Stimulated activated CD8-positive, alpha-beta memory T cell treated with anti-CD3 and anti-CD28 coated beads, Interleukin-7, amount 100 ng/mL, for 48 hours (primary cell): ENCODE measurements at places on chromosomes 5 and 9.

GRCh38 chr5:138752341-138752950, 779 bp upstream of the CTNNA1 start:
- DNase-seq, result no peak

- no peak for DNase-seq
Measured at GRCh38 chr9:7212101-7212500, 454.3 kb downstream of the KDM4C start.

- no peak for DNase-seq
Measured at GRCh38 chr5:137122558-137122957, 376.6 kb downstream of the SPOCK1 start.

DNA sequence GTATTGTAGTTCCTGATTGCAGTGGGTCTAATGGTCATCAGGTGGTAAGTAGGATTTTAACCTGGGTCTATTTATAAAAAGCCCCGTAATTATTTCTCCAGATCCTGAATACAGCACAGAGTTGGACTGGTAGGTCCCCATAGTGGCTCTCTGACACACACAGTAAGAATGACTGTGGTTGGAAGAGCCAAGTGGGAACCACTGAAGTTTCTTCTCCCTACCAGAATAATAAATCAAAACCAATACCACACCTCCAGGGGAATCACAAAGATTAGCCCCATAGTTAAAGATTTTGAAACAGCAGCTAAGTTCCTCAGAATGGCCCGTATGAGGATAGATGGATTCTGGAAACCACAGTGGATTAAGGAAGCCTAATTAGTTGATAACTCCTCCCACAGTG, 68.4 kb upstream of the ZFR start:
- DNase-seq, result no peak

DNA sequence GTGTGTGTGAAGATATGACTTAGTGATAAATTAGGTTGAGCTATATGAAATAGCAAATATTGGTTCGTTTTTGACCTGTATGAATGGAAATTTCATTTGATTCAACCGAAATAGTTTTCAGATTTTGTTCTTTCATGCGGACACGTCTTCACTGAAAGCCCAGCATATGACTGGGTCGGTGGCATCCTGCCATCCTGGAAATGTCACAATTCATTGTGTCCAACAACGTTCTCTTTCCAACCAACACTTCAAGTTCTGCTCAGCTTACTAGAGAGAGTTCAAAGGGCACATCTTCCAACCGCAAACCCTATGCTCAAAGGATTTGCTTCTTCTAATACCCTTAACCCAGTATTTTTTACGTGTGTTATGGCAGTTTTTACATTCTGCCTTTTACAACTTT, 252.5 kb downstream of the NTRK2 start:
- no peak for DNase-seq

DNA sequence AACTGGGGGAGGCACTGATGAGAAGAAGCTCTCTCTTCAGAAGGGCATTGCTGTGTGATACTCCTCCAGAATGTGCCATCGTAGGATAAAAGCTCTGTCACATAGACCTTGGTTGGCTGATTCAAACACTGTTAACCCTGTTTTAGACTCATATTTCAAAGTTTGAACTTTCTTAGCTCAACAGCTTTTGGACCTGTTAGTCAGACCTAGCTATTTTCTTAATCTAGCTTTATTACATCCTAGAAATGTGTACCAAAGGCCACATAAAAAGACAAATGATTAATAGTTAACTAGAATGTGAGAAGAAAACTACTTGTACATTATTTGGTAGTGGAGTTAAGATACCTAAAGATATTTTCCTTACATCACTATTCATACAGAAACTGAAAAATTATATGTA, 4.3 kb downstream of the RHOBTB3 start:
- no peak for DNase-seq

DNA sequence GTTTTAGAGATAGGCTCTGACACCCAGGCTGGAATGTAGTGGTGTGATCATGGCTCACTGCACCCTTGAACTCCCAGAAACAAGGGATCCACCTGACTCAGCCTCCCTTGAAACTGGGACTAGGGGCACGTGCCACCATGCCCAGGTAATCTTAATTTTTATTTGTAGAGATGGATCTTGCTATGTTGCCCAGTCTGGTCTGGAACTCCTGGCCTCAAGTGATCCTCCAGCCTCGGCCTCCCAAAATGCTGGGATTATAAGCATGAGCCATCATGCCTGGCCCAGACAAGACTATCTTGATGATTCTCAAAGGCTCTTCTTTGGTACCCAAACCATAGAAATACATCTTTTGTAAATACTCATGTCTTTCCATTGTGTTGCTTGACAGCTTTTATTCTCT, 10.8 kb downstream of the OSMR start:
- DNase-seq, result no peak

- no peak for DNase-seq
Measured at GRCh38 chr9:97934321-97935115, 3.5 kb downstream of the HEMGN start.

DNA sequence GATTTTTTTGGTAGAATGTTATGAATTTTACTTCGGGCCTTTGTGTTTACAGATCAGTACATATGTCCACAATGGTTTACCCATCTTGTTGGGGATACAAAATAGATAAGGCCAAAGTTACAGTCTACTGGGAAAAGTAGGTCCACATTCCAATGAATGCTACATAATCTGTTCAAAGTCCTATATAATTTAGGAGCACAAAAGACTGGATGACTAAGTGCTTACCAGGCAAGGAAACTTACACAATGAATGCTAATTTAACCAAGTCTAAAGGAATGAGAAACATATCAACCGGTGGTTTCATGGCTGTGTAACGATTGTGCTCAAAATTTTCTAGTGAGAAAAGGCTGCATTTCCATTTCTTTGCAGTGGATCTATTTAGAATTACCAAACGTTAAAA, 97.4 kb upstream of the TRPM3 start:
- DNase-seq, result no peak

DNA sequence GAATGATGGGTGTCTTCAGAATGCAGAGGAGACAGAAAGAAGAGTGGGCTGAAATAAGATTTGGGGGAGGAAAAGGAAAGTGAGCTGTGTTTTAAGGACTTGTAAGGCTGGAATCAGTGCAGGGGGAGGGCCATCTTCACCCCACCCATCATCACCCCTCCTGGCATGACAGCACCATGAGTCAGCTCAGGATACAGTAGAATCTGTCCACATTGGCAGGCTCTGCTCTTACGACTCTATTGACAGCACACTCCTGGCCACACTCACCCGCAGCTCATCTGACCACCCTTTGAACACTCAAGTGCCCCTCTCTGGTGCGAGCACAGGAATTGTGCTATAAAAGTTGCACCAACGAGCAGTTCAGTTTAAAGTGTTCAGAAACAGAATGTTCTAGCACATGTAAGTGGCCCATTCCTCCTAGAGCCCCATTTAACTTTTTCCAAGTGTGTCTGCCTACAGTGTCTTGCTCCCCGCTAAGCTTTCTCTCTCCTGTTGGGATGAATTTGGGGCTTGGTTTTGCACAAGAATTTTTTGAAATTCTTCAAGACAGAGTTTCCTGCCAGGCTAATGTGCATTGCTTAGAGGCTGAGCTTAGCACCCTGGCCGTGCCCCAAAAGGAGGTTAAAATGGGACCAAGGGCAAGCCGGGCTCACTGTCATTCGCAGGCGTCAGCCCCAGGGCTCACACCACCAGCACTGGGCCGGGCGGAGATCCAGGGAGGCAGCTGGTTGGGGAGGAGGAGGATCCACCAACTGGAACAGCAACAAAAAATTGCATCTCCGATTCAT, 12.0 kb downstream of the ADRA1B start:
- no peak for DNase-seq

GRCh38 chr5:40273936-40274335, 405.8 kb upstream of the PTGER4 start:
- no peak for DNase-seq

DNA sequence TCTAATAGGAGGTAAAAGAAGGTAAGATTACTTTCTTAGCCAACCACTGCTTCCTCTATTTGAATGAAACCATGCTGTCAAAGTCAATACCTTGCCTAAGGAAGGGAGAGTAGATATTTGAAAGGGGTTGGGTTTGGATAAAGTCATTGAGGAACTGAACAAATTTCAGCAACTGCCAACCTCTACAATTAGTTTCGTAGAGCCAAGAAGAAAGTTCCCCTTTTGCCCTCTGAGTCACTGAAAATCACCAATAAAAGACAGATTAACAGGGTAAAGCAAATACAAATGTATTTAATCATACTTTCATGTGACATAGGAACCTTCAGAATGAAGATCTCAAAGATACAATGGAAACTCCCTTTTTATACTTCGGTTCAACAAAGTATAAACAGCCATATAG, 615.7 kb downstream of the GABRG2 start:
- DNase-seq, result no peak

DNA sequence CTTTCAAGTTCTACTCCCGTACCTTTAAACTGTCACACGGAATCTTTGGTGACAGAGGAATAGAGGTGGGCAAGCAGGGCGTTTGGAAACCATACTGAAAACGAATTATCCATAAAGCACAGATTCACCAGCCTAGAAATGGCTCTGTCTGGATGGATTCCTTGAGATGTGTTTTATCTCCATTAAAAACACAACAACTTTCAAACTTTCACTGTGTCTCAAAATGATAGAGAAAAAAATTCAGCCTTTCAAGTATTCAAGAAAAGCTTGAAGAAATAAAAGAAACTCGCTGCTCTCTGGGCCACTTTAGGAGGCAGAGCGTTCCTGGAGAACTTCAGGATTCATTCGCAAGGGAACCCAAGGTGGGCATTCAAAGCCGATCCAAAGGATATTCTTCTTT, 589 bp upstream of the THBS4 start:
- DNase-seq, result no peak

DNA sequence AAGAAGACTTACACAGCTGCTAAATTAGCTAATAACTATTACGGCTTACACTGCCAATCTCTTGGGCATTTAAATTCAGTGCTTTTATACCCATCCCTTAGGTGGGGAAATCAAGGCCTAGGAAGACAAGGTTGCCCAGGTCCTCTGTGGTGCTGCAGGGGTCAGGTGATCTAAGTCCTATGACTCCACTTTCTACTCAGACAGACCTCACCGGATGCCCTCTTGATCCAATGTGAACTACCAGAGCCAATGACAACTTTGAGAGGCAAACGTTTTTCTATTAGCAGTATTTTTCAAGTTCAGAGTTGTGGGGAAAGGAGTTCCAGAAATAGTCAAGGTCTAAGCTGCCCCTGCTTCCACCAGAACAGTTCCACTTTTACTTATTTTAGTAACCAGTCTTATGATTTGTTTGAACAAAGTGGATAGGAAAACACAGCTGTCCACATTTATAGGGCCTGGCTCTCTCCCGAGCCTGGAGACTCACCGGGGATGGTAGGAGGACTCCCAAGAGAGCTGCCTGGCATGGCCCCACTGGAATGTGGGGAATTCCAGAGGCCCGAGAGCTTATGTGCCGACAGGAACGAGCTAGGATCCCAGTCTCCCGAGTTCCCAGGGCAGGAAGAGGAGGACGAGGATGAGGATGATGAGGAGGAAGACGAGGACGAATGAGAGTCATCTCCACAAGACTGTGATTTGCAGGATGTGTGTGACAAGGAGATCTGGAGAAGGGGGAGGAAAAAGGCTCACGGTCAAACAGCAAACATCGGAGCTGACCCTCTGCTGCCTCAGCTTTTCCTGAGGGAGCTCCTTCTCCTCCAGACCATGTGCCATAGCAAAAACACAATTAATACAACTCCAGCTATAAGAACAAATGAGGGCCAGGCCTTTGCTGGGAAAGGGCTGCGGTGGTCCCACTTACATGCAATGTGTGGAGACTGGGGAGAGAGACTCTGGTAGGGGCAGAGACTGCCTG, 16.7 kb downstream of the FAM193B start:
- no peak for DNase-seq
